H9 (cell line): ENCODE measurements at places on chromosomes 7 and 10. TPM values are rescaled to one million over a fixed set of nuclear protein-coding genes. Genes with fewer than 3 reads are reported as not detected.

DNA sequence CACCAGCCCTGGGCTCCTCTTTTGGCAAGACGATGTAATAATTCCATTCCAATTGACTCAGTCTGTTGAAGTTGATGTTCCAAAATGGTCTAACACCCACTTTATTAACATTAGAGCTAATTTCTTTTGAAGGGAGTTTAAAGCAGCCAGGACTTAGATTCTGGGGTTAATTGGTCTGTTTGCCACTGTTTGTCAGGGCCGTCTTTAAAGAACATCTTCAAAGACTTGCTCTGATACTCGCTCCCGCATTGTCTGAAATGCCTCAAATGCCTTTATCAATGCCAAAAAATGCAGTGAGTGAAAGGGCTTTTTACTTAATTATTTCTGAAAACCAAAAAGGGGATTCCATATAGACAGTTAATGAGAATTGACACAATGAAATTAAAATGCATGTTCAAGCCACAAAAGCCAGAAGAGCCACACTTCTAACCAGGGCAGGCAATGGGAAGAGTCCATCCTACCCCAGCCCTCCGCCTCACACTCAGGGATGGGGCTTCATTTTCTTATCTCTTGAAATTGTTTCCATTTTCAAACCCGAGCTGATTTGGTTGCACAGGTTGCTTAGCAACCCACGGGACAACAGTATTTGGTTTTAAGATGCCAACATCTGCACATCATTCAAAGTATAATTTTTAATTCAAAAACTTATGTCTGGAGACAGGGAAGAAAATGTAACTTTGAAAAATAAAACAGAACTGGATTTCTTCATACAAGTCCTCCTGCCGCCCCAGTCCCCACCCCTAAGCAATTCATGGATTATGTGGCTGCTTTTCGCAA lies 163.0 kb downstream of the FGFR2 start:
- DNase-seq: no peak

DNA sequence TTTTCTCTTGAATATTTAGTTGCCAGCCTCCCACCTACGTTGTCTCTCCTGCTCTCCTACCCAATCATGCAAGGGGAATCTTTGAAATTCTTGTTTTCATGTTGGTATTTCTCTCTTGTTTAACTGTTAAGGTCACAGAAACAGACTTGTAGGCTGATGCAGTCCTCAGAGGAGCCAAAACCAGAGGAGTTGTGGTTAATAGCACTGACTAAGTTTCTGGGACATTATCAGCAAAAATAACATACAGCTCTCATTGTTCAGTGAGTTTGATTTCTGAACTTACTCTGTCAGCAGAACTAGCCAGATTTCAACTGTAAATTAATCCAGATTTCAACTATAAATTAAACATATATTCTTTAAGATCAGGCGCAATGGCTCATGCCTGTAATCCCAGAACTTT lies 11.1 kb upstream of the CUL1 start:
- no peak for DNase-seq

DNA sequence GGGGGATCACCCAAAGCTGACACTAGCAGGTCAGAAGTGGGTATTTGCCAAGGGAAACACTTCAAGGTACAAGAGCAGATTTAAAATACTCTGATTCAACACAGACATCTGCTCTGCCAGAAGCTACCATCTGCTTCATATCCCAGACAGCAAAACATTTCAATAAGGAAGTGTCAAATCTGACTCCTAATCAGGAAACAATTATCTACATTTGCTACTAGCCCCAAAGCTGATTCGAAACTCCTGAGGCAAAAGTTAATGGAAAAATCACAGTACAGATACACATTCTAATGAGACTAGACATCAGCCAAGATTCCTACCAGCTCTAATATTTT lies 48.9 kb downstream of the PARD3 start:
- DNase-seq: no peak

DNA sequence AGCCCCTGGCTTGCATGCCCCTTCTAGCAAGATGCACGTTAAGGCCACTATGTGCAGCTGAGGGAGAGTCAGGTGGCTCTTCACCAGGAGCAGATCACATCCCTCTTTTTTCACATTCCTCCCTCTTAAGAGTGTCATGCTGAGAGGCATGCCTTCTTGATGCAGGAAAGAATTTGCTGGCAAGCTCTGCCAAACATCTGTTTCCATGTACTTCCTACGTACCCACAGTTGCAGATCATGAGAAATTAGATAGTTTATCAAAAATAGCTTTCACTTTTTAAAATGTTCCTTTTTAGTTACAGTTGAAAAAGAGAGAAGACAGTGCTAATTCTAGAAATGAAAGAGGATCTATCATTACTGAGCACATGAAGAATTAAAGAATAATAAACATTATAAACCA lies 79.7 kb upstream of the ZNF722 start:
- DNase-seq: no peak

DNA sequence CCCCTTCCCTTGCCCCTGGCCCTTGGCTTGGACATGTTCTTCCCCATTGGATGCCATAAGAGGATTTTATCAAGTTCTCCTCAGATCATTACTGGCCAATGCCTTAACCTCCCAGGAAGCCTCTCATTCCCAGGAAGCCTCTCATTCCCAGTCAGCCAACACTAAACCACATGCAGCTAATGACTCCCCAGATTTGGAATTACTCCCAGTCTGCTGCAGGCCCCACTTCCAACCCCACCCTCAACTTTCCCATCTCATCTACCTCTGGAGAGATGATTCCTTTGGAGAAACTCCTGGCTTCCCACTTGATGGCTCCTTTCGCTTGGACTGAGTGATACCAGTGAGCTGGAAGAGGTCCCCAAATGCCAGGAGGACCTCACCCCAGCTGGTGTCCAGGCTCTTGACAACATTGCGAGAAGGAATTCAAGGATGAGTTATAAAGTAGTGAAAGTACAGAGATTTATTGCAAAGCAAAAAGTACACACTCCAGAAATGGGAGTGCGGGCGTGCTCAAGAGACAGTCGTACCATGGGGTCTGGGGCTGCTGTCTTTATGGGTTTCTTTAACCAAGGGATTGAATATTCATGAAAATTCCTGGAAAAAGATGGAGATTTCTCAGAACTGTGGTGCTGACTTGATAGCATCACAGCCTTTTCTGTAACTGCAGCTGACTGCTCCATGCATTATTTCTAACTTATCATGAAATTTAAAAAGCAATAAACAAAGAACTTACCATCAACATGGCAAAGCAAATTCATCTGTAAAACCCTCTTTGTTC lies 117.2 kb upstream of the ADCY1 start:
- no peak for DNase-seq

DNA sequence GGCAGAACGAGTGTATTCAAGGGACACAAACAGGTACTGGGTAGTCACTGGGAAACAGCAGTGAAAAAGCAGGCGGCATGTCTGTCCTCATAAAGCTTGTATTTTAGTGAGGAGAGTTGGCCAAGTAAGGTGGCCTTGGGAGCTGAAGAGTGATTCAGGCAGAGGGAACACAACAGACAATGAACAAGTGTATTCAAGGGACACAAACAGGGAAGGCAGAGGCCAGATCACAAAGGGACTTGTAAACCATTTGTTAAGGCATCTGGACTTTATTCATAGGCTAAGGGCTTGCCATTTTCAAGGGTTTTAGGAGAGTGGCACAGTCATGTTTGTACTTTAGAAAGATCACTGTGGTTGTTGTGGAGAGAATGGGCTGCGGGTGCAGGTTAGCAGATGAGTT lies 49.0 kb downstream of the LRMDA start:
- peak; percentile 0 for DNase-seq

GRCh38 chr7:100847360-100847759 lies 5.2 kb upstream of the SLC12A9 start:
- no peak for DNase-seq

DNA sequence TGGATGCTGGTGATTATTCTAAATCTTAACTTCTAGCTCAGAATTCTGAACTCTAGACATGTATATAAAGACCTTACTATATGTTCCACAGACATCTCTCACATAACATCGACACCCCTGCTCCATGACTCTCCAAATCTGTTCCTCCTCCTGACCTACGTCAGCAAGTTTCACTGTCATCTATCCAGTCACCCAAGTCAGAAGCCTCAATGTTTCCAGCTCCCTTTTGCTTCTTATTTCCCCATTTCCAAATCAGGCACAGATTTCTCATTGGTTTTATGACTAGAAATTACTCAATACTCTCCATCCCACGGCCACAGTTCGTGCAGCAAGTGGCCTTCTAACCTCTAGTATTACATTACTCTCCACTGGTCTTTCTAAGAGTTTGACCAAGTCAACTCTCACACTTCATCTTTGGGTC lies 28.5 kb downstream of the EPC1 start:
- no peak for DNase-seq

- DNase-seq: no peak
Measured at GRCh38 chr10:69385454-69386350, 31.0 kb downstream of the TACR2 start.

The CDC14C gene
- not detected in 2 replicates for total RNA-seq

The TACR2 gene
- total RNA-seq: not detected in 2 replicates

The ERVW-1 gene
- 0.09 TPM in 1 of 2 replicates, not detected in the other for total RNA-seq
